Stimulated activated CD8-positive, alpha-beta memory T cell treated with anti-CD3 and anti-CD28 coated beads, Interleukin-15, amount 100 ng/mL, for 24 hours (primary cell): ENCODE measurements at places on chromosomes 11 and 22.

DNA sequence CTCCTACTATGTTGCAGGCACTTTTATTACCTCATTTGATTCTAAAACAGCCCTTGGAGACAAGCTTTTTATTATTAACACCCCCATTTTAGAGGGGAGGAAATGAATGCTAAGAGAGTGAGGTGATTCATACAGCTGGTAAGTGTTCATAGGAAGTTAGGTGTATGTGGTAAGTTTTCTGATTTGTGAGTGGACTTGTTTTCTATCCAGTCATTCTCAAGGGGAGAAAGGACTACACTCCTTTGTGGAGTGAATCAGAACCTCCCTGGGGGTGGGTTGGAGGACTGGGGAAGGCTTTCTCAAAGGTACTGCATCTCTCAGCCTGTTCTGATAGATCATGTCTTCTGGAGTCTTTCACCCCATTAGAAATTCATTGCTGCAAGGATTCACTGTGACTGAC lies 23.5 kb downstream of the PKNOX2 start:
- no peak for DNase-seq

DNA sequence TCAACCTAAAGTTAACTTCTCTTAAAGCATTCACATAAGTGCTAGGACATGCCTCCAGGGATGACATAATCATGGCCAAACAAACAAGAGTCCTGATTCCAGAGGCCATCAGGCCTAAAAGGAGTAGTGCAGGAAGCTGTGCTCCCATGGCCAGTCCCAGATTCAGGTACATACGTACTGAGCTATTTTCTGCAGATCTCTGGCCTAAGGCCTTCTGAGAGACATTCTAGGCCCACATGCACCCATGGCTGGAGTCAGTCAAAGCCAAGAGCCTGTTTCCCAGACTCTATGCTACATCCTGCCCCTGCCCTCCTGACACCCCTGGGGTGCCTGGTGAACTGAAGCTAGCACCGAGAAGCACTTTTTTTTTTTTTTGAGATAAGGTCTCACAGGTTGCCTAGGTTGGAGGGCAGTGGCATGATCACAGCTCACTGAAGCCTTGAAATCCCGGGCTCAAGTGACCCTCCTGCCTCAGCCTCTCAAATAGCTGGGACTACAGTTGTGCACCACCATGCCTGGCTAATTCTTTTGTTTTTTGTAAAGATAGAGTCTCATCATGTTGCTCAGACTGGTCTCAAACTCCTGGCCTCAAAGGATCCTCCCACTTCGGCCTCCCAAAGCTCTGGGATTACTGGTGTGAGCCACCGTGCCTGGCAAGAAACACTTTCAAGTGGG lies 553 bp downstream of the CD3D start:
- no peak for DNase-seq

- DNase-seq = no peak
These were observed 1.5 kb downstream of the MIOX start for GRCh38 chr22:50488006-50488677.

DNA sequence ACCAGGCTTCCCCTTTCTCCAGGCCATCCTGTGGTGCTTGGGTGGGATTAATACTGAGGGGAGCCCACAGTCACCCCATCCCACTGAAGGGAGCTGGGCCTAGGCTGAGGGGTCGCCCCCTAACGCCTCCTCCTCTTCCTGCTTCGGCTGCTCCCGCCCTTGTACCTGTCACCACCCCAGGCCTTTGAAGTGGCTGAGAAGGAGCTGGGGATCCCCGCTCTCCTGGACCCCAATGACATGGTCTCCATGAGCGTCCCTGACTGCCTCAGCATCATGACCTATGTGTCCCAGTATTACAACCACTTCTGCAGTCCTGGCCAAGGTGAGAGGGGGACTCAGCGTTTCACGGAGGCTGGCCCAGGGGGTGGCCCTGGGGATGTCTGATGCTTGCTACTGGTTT lies 6.1 kb downstream of the MICALL1 start:
- DNase-seq = no peak

GRCh38 chr11:105868762-105869285 lies 153.2 kb downstream of the MSANTD4 start:
- no peak for DNase-seq

GRCh38 chr22:19604711-19605268 lies 80.6 kb upstream of the CLDN5 start:
- DNase-seq = no peak

- no peak for DNase-seq
These were observed 275.3 kb downstream of the C11orf87 start for GRCh38 chr11:109697140-109697843.
